ENCODE measurements at places on chromosomes 6 and 20.
A peak's percentile ranks its signal among the peaks of the same experiment; 100 is the strongest.

GRCh38 chr20:44979090-44979621, 12.8 kb downstream of the STK4 start:
- peak; percentile 41 for DNase-seq

GRCh38 chr6:13395272-13396237, 67.2 kb upstream of the TBC1D7 start:
- DNase-seq = no peak

- no peak for DNase-seq
Observed at GRCh38 chr6:90471263-90471662, 115.6 kb downstream of the MAP3K7 start.

GRCh38 chr6:148457137-148457842, 114.7 kb downstream of the SASH1 start:
- no peak for DNase-seq

DNA sequence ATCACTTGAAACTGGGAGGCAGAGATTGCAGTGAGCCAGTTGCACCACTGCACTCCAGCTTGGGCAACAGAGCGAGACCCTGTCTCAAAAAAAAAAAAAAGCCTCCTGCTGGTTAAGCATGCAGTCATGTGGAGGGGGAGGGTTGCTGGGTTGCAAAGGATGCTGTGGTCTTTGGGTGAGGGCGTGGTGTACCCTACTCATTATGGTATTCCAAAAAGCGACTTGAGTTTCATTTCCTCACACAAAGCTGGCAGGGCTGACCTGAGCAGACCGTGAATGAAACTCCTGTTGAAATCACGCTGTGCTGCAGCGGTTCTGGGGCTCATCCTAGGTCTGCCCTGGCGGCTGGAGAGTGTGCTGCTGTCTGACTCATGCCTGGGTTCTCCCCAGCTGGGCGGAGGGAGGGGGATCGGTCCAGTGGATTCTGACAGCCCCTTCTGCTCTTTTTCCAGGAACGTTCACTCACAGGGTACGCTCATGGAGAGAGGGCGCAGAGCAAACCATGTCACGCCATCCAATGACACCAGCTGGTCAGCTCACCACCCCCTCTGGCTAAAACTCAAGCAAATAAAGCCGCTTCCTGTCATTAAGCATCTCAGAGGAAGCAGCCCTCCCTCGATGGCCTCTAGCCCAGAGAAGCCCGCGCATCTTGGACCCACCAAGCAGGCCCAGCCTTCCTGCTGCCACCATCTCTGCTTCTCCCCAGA, 166.2 kb downstream of the SCML4 start:
- DNase-seq = no peak

- DNase-seq = no peak
Observed at GRCh38 chr20:38108986-38109541, 56.0 kb downstream of the TGM2 start.

DNA sequence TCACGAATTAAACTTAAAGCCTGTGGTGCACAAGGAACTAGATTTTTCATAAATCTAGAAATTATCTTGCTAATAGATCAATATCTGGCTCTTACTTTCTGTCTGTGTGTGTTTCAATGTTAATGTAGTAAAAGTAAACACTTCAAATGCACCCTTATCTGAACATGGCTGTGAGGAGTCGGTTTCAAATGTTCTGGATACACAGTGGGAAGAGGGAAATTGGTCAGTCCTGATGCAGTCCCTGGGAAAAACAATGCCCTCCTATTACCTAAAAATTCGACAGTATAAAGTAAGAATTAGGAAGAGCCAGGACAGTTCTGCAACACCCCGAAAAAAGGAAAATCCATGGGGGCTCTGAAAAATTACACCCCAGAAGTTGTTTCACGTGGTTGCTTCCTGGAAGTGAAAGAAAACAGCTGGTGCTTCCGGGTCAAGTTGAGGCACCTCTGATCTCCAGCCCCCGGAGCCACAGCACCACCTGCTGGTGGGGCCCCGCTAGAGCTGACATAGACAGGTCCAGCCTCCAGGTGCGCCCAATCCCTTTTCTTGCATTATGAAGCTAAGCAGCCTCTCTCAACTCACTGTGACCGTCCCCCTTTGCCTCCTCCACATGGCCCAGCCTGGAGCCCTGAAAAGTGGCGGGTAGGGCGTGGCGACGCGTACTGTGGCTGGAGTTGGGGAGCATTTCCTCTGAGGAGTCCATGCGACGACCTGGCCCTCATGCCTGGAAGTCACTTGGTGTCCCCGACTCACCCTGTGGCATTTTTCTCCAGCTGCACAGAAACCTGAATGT, 8.3 kb downstream of the SEMG2 start:
- DNase-seq = no peak

DNA sequence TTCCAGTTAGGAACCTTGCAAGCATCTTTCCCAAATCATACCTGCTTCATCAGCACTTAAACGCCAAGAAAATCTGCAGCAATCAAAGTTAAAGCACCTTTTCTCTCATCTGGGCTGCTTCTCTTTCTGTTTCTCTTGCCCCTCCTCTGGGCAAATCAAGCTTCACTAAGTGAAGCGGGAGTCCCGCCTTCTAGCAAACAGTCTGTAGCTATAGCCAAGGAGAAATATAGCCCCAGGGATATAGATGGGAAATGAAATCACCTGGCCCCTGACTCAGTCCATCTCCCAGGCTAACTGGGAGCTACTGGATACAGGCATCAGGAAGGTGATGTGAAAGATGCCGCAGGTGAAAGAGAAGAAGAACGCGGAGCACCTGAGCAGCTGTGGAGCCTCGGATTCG, 481.9 kb downstream of the C6orf118 start:
- no peak for DNase-seq

DNA sequence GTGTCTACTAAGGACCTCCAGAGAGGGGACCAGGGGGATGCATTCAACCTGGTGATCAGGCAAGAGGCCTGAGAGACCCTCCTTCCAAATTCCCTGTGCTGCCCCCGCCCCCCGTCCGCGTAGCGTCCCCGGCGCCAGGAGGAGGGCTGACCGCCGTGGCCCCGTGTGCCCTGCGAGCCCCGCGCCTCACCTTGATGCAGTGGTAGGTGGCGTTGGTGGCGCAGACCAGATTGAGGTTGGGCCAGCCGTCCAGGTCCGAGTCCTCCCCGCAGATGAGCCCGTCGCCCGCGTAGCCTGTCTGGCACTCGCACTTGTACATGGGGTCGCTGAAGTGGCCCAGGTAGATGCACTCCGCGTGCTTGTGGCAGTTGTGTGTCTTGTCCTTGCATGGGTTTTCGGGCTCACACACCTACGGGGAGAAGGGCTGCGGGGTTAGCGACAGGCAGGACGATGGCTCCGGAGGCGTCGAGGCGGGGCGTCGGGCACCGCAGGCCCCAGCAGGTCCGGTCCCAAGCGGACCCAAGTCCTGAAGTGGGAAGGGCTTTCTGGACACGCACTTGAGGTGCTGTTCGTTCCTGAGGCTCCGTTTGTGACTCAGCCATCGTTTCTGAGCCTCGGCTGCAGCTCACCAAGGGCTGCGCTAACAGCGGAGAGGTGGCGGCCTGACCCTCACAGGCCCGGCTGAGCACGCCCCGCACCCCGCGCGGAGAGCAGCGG, 21.7 kb downstream of the THBS2 start:
- DNase-seq = no peak

DNA sequence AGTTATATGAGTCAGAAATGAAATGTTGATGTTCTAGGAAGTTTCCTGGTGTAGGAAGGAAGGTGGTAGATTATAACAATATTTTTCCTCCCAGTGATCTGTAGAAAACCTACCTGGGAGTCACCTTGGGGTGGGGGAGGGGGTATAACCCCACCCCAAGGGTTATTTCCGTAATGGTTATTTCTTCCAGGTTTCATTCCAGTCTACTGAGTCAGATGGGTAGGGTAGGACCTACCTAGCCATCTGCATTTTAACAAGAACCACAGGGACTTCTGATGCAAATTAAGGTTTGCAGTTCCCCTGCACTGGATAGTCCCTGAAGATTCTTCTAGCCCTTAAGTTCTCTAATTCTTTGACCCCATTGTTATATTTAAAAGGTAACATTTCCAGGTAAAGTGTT, 88.9 kb downstream of the ARMC2 start:
- no peak for DNase-seq

All from stimulated activated CD4-positive, alpha-beta T cell treated with anti-CD3 and anti-CD28 coated beads, Interleukin-1b, Interleukin-23, amount 100 ng/mL, for 1 hour (primary cell).